GM18507 (cell line): ENCODE measurements at places on chromosomes 1 and 21.
A peak's percentile ranks its signal among the peaks of the same experiment; 100 is the strongest.

DNA sequence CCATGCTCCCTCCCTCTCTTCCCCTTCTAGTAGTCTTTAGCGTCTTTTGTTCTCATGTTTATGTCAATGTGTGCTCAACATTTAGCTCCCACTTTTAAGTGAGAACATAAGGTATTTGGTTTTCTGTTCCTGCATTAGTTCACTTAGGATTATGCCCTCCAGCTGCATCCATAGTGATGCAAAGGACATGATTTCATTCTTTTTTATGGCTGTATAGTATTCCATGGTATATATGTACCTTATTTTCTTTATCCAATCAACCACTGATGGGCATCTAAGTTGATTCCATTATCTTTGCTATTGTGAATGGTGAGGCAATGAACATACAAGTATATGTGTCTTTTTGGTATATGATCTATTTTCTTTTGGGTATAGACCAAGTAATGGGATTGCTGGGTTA is 38.3 kb upstream of the PALMD start:
- no peak for DNase-seq

DNA sequence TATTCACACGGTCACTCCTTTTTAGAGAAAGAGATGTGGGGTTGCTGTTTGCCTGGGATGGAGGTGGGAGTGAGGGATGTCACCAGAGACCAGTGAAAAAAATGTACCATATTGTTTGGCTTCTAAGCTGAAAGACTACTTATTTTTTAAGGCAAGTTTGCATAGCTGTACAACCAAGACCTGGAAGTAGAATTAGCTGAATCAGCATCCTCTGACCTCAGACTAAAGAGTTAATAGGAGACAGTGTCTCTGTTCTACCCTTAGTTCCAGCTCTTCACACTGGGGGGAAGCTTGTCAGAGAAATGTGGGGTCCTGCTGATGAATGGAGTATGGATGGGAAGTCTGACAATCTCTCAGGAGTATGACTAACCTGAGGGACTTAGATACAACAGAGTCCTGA is 41.6 kb downstream of the SLC9C2 start:
- DNase-seq, result no peak

DNA sequence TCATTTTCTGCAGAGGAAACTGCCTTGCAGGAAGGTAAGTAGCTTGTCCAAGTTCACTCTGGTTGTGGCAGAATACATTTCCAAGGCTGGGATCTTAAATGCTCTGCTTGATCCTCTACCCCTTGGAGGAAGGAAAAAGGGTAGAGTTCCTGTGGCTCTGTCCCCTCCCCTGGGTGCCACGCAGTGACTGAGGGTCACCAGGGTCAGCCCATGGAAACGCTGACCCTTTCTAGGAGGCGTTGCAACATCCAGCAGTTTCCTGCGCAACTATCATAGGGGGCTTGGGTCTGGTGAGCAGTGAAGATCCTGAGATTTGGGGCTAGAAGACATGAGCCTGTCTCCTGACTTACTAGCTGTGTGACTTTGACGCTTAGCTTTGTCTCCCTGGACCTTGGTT is 29.4 kb upstream of the EPS8L3 start:
- no peak for DNase-seq

DNA sequence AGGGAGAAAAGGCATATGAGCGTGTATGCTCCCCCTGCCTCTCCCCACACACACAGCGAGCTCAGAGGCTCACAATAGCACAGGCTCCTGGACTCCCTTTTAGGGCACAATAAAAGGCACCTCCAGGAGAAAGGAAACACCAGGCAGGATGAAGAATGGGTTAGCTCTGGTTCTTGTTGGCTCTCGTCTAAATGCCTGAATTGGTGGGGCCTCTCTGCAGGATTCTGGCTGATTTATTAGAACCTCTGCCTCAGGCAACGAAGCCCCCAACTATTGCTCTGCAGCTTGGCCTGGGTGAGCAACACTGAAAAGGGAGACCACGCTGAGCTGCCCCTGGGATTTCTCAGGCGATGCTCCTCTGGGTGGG is 590.9 kb upstream of the PLXNA2 start:
- DNase-seq, result no peak

DNA sequence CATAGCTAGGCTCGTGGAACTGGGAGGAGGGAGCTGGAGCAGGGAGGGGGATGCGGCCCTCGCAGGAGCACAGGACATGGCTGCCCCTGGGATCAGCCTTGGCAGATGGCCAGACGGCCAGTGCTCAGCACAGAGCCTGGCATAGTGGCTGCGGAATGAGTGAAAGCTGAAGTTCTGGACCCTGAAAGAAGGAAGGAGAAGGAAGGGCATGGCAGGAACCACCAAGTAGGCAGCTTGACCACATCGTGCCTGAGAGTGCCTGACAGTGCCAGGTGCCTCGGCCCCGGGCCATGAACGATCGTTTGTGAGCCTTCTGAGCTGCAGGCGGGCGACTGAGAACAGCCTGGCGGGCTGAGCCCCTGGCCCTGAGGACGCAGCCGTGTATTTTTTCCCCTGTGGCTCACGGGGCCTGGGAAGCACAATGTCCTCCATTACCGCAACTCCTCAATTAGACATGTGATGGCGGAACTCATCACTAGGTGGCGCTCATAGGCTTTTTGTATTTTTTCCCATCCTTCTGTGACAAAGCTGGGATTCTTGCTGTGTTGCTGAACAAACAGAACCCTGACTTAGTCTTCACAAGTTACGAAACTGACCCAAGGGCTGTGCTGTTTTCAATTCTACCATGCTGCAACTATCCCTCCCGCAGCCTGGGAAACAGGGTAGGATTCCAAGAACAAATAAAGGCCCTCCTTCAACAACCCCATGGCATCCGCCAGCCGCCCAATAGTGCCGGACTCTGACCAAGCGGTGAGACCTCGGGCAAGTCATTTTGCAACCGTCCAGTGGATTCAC is 29.9 kb upstream of the TMEM61 start:
- DNase-seq, result peak; percentile 36

GRCh38 chr1:228530951-228531731 is 44.0 kb downstream of the RNF187 start:
- DNase-seq, result no peak

DNA sequence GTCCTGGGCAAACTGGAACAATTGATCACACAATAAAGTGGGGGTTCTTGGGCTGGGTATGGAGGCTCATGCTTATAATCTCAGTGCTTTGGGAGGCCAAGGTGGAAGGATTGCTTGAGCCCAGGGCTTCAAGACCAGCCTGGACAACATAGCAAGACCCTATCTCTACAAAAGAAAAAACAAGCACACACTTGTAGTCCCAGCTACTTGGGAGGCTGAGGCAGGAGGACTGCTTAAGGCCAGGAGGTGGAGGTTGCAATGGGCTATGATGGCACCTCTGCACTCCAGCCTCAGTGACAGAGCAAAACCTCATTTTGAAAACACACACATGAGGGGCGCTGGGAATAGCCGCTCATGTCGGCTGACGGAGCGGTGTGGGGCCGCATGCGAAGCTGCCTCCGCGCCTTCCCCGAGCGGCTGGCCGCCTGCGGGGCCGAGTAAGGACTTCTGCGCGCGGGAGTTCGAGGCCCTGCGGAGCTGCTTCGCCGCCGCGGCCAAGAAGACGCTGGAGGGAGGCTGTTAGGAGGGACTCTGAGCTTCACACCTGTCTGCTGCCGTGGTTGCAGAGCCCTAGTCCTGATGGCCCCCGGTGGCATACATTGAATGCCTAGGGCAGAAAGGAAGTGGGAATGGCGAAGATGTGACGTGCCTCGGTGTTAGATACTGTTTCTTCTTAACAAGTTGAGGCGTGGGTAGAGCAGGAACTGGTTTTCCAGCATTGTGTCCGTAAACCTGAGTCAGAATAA is 59.5 kb downstream of the ACBD3 start:
- DNase-seq, result no peak

DNA sequence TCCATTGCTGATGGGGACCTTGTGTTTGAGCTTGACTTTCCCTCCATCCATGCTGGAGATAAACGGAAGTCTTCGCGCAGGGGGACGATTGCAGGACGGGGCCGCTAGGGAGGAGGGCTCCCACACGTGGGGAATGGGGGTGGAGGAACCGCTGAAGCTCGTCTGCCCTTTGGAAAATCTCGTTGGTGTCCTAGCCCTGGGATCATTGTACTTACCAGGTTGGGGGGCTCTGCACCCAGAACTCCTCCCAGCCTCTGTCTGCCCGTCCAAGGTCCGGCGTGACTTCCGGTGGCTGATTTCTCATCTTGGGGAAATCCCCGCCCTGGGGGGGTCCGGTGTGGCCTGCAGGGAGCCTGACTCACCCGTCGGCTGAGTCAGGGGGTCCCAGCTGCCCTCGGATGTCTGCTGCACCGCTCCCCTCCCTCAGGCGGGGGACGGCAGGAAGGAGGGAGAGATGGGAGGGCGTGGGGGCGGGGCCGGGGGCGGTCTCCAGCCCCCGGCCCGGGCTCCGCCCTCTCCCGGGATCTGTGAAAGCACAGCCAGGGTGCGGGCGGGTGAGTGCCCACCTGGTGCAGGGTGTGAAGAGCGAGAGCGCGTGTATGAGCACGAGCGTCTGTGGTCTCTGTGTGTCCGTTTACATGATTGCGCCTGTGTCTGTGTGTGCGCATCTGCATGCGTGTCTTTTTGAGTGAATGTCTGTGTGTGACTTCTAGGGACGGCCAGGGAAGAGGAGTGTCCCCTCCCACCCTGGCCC is 35.8 kb downstream of the PIK3CD start:
- DNase-seq, result no peak

GRCh38 chr1:10082785-10083479 is 50.2 kb downstream of the UBE4B start:
- DNase-seq, result no peak

GRCh38 chr1:33943978-33944377 is 80.1 kb downstream of the HMGB4 start:
- no peak for DNase-seq

GRCh38 chr1:9782116-9782751 is 41.5 kb downstream of the CLSTN1 start:
- DNase-seq, result no peak

DNA sequence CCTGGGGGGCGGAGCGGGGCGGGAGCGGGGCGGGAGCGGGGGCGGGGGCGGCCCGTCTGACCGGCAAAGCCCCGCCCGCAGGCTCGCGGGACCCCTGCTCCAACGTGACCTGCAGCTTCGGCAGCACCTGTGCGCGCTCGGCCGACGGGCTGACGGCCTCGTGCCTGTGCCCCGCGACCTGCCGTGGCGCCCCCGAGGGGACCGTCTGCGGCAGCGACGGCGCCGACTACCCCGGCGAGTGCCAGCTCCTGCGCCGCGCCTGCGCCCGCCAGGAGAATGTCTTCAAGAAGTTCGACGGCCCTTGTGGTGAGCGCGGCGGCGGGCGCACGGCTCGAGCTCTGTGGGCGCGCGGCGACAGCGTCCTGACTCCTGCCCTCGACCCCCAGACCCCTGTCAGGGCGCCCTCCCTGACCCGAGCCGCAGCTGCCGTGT is 21.2 kb downstream of the AGRN start:
- DNase-seq, result no peak

- DNase-seq, result no peak
Observed at GRCh38 chr1:5478961-5479360, 513.3 kb downstream of the NPHP4 start.

DNA sequence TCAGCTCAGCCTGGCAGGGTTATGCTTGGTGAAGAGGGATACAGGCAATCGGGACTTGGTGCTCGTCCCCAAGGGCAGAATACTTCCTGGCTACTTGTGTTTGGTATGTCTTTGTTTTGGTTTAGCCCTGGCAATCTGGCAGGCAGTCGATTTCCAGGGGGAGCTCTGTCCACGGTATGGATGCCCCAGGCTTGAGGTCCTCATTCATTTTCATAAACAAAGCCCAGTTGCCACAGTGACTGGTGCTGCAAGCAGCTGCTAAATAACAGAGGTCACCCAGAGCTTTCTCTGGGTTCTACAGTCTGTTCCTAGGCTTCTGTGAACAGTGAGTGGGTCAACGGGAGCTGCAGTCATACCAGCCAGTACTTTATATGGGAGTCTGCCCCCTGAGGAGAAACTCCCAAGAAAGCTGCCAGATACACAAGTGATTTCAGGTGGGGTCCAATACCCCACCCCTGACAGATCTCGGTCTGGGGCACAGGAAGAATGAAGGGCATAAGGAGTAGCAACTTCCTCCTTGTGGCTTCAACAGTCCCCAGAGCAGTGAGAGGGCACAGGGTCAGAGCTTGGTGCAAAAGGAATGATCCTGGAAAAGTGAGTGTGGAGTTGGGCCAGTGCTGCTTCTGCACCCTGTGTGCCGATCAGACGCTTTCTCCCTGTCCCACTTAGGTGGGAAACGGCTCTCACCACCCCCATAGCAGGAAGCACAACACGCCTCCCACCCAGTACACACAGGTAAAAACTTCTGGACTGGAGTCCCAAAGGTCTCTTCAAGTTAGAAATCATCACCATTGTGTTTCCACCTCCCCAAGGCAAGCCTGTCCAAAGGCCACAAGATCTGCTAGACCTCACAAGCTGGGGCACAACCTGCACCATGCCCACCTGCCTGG is 55.5 kb downstream of the TGFBR3 start:
- DNase-seq, result no peak

- DNase-seq, result no peak
Observed at GRCh38 chr1:204288021-204288588, 71.6 kb downstream of the PLEKHA6 start.

GRCh38 chr1:59477286-59477685 is 180.4 kb downstream of the FGGY start:
- DNase-seq, result no peak

- DNase-seq, result no peak
Observed at GRCh38 chr21:42619166-42619565, 34.3 kb upstream of the PDE9A start.

GRCh38 chr1:23555986-23556634 is 3.2 kb downstream of the ID3 start:
- DNase-seq, result no peak

- DNase-seq, result no peak
Observed at GRCh38 chr1:244636488-244637259, 16.3 kb upstream of the DESI2 start.

GRCh38 chr1:19750101-19750881 is 49.4 kb downstream of the TMCO4 start:
- DNase-seq, result no peak

DNA sequence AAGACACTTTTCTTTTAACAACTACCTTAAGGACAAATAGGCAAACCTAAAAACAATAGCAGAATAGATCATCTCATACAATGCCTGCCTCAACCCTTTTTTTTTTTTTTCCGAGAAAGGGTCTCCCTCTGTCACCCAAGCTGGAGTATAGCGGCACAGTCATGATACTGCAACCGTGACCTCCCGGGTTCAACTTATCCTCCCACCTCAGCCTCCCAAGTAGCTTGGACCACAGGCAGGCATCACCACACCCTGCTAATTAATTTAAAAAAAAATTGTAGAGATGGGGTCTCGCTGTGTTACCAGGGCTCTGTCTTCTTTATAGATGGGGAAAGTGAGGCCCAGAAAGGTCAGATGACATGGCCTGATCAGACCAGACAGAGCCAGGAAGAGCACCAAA is 7.9 kb downstream of the SH3BGRL3 start:
- DNase-seq, result no peak
